ENCODE measurements at places on chromosomes 1 and 21.

DNA sequence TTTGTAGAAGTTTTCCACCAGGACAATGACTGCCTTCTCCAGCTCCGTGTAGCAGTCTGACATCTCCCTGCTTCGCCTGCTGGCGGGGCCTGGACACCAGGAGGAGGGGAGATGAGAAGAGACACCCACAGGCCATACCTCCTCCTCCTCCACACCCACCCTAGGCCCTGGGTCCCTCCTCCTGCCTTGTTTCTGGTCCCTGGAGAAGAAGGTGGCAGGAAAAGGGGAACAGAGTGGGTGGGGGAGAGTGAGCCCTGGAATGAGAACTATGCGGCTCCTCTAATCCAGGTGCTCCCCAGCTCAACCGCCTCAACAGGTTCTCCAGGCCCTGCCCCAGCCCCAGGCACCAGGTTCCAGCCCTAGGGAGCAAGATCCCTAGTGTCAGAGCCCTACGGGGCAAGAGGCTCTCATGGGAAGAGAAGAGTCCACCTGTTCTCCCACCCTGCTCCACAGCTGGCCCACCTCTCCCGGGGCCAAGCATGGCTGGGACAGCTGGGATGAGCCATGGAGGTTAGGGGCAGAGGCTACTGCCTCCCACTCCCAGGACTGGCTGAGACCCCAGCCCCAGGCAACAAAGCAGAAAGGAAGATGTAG, 4.8 kb downstream of the S100A16 start:
- DNase-seq, result no peak

DNA sequence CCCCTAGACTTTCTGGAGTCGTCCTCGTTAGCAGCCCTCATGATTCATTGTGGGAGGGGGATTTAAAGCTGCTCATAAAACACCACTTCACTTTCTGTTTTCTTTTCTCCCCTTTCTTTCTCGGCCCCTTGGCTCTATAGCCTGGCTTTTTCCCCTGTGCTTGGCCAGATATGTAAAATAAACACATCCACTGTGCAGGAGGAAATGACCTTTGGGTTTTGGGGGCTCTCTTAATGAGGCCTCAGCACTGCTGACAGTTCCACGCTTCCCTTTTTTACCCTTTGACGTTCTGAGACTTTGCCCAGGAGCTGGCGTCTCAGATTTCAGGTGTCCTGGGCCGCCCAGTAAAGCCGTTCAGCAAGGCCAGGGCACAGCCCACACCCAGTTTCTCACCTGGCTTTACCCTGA, 65.7 kb downstream of the RUNX3 start:
- no peak for DNase-seq

GRCh38 chr1:30893776-30894507, 14.6 kb downstream of the SDC3 start:
- DNase-seq, result no peak

GRCh38 chr1:3313576-3313950, 140.9 kb upstream of the ARHGEF16 start:
- peak; percentile 96 for DNase-seq

DNA sequence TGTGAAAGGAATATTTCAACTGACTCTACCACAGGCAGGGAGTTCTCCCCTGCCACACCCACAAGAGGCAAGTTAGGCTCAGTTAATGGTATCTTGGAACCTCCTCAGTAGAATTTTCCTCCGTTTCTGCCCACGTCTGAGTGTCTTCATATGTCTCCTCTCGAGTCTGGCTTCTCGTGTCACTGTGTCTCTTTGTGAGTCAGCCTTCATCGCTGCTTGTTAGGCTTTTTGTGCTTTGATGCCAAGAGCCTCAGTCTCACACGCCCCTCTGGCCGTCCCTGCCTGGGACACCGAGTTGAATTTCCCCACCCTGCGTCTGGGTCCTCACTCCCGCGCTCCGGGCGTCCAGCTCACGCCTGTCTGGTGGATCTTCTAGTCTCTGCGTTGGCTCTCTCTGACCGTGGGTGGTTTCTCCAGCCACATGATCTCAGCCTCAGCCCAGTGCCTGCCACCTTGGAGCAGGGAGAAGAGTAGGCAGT, 125.7 kb upstream of the GADD45A start:
- DNase-seq, result peak; percentile 30

DNA sequence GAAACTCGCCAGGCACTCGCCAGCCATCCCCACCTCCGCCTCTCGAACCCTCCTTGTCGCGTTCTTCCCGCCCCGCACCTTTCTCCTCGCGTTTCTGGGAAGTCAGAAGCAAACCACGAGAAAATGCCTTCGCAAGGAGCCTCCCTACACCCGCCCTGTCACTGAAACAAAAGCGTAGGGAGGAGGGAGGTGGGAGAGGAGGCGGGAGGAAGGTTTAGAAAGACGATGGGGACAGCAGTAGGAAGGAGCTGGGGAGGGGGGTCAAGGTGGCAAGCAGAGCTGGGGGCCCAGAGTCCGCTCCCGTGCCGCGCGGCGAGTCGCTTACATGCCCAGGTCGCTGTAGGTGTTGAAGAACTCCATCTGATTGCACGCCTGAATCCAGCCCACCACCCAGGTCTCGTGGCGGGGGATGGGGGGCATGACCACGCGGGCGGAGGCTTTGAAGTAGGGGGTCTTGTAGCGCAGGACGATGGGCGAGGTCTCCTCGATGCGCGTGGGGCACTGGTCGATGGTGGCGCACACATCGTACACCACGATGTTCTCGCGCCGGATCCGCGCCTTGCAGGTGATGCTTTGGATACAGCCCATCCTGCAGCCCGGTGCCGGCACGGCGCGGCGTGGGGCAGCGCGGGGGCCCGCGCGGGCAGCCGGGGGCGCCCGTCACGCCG, 1.0 kb downstream of the FAM78B start:
- DNase-seq, result no peak

GRCh38 chr1:107309962-107310361, 169.1 kb downstream of the NTNG1 start:
- DNase-seq, result no peak

DNA sequence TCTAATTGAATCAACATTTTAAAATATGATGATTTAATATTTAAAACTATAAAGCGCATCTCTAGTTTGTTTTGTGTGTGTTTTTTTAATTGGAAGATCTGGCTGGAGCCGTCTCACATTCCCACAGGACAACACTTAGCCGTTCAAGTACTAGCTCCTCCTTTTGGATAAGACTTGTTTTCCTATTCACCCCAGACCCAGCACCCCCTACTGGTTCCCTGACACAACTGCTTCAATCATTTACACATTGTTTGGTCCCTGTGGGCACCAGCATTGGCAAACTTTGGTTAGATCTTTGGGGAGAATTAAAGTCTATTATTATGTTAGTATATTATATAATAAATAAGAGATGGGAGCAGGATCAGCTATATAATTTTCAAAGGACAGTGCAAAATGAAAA, 34.5 kb downstream of the TYW3 start:
- no peak for DNase-seq

DNA sequence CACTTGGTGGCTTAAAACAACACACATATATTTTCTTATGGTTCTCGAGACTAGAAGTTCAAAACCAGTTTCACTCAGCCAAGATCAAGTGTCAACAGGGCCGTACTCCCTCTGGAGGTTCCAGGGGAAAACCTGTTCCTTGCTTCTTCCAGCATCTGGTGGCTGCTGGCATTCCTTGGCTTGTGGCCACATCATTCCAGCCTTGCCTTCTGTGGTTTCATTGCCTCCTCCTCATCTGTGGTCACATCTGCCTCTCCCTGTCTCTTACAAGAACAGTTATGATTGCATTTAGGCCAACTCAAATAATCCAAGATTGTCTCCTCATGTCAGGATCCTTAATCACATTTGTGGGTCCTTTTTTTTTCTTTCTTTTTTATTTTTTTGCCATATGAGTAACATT, 240.7 kb upstream of the HOOK1 start:
- DNase-seq, result peak; percentile 91

GRCh38 chr1:82299656-82300055, 498.9 kb downstream of the ADGRL2 start:
- DNase-seq, result no peak

DNA sequence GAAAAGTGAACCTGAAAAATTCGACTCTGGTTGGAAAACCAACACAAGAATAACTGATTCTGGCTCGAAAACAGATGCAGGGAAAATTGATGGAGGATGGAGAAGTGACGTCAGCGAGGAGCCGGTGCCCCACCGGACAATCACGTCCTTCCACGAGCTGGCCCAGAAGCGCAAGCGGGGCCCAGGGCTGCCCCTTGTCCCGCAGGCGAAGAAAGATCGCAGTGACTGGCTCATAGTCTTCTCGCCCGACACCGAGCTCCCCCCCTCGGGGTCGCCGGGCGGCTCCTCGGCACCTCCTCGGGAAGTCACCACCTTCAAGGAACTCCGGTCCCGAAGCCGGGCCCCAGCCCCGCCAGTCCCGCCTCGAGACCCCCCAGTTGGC, 1.9 kb downstream of the RUSC1 start:
- DNase-seq, result no peak

GRCh38 chr21:21715266-21715969, 717.2 kb downstream of the NCAM2 start:
- peak; percentile 99 for DNase-seq

DNA sequence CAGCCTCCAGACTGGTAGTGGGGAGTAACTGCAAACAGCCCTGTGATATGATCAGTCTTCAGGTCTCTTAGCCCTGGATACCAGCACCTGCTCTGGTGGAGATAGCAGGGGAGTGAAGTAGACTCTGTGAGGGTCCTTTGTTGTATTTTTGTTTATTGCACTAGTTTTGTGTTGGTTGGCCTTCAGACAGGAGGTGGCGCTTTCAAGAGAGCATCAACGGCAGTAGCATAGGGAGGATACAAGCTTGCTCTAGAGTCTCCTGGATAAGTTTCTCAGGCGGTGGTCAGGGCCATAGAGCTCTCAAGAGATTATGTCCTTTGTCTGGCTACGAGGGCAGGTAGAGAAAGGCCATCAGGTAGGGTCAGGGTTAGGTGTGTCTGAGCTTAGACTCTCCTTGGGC, 116.4 kb downstream of the USH2A start:
- DNase-seq, result no peak
